ENCODE measurements at places on chromosomes 13 and 19.

GRCh38 chr13:104270731-104271130 is 1204.5 kb upstream of the SLC10A2 start:
- DNase-seq = no peak

DNA sequence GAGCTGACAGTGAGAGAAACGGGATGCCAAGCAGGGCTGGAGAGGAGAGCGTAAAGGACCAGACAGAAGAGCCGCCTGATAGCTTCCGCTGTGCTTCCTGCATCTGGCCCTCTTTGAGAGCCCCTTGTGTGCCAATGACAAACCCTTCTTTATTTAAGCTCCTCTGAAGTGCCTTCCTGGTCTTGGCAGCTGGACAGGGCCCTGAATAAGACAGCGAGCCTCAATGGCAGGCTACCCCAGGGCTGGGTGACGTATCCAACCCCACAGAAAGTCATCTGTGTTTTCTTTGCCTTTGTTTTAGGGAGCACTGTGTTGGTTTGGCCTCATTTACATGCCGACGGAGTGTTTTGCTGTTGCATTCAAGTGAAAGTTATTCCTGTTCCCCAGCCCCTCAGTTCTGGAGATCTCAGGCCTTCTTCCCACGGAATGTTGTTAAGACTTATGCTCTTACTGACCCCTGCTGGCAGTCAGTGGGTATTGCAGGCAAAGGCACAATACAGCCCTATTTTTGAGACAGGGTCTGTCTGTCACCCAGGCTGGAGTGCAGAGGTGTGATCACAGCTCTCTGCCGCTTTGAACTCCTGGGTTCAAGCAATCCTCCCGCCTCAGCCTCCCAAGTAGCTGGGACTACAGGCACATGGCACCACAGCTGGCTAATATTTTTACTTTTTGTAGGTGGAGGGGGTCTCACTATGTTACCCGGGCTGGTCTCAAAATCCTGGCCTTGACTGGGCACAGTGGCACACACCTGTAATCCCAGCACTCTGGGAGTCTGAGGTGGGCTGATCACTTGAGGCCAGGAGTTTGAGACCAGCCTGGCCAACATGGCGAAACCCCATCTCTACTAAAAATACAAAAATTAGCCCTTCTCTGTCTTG is 16.8 kb downstream of the CCL25 start:
- DNase-seq = no peak

DNA sequence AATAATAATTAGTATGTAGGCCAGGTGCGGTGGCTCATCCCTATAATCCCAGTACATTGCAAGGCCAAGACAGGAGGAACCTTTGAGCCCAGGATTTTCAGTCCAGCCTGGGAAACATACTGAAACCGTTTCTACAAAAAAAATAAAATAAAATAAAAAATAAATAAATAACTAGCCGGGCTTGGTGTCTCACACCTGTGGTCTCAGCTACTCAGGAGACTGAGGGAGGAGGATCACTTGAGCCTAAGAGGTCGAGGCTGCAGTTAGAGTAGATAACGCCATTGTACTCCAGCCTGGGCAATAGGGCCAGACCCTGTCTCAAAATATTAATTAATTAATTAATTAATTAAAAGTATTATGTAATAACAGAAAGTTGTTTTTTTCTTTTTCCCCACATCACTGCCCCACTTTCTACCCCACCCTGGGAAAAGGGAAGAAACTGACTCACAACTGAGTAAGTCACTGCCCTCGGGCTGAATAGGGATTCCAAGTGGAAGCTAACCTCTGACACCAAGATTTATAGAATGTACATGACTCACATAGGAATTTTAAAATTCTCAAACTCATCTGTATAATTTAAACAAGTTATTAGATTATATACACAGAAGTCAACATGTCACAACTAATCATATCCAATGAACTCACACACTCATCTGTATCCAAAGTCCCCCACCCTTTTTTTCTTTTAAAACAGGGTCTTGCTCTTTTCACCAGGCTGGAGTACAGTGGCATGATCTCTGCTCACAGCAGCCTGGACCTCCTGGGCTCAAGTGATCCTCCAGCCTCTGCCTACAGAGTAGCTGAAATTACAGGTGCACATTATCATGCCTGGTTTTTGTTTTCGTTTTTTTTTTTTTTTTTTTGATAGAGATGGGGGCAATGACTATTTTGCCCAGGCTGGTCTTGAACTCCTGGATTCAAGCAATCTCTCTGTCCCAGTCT is 12.5 kb downstream of the ZNF611 start:
- DNase-seq = no peak

DNA sequence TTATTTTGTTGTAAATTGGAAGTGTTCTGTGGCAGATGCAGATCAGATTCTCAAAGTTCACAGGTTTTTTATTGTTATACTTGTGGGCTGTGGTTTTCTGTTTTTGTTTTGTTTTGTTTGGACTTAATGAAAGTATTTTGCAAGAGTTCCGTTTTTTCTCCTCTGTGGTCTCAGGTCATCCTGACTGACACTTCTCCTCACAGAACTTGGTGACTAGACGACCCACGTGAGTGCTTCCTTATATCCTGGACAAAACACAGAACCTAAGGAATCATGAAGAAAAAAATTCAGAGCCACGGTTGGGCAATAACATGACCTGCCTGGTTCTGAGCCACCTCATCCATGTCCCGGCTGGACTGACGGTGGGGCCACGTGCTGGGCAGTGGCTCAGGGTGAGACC is 2.5 kb upstream of the RFPL4AL1 start:
- no peak for DNase-seq

- no peak for DNase-seq
Measured at GRCh38 chr19:9878511-9879196, 43.5 kb downstream of the PIN1 start.

DNA sequence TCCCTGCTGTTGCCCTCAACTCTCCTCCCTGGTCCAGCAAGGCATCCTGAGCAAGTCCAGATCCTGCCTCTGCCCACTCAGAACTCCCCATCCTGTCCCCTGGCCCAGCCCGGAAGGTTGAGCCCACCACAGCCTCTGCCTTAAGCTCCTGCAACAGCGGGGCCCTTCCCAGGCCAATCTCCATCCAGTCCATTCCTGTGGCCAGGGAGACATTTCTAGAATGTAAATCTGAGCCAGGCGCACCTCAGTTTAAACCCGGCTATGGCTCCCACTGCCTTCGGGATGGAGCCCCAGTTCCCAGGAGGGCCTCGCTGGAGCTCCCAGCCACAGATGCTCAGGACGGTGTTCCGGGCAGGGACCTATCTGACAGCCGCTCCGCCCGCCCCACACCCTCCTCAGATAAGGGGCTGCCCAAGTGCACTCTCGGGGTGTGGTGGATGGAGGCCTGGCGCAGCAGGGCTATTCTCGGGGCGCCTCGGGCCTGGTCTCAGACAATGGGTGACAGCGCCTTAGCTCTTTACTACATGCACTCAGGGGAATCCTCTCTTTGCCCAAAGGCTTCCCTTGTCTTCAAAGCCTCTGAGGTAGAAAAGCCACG is 5.3 kb downstream of the TRAPPC6A start:
- no peak for DNase-seq

DNA sequence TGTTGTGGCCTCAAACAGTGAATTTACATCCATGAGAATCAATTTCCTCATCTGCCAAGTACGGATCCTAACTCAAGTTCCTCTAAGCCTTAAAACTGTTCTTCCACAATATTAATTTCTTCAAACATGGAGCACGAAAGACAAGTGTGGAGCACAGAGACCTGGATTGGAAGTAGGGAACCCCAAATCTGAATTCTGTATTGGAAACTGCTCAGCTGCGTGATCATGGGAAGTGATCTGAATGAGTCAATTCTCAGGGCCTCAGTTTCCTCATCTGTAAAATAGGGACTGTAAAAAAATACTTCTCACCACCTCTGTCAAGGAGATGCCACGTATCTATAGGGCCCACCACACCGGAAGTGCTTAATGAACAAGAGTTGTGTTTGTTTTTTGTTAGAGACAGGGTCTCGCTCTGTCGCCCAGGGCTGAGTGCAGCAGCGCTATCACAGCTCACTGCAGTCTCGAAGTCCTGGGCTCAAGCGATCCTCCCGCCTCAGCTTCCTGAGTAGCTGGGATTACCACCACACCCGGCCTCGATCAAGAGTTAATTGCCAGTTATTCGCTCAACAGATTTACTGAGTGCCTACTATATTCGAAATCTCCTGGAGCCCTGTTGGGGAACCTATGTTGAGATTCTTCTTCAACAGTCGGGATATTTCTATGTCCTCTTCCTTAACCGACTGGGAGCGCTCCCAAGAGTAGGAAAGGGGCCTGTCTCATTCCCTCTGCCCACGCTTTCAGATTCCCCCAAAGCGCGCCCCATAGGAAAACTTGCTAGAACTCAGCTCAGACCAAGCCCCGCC is 1.6 kb downstream of the SERTAD3 start:
- DNase-seq = no peak

DNA sequence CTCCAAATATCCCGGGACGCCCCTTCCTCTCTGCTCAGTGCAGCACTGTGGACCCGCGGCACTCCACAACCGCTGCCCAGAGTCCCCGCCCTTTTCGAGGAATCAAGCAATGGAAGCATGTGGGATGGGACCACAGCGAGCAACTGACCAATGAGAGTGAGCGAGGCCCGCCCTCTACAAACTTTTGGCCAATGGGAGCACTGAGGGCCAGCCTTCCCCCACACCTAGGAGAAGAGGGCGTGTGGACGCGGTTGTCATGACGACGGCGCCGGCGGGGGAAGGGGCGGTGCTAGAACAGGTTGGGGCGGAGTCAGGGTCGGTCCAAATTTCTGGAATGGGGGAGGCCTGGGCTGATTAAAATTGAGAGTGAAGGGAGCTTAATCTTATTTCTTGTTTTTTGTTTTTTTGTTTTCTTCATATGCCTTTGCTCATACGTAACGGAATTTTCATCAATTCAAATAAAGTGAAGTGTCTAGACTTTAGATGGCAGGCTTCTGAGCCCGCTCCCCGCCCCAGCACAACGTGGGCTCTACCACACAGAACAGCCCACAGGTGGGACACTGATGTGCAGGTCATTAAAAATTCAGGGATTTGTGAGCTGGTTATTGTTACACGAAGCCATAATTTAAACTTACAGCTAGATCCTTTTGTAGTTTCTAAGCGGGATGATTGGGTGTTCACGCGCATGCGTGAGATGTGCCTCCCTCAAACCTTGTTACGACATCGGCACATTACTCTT is at the start of gene DNAAF3:
Gene DNAAF3, minus strand, starts transcription at position 84 of the 739 bp plus-strand sequence. CDS start 200 bp downstream, outside the sequence.
- DNase-seq = no peak

DNA sequence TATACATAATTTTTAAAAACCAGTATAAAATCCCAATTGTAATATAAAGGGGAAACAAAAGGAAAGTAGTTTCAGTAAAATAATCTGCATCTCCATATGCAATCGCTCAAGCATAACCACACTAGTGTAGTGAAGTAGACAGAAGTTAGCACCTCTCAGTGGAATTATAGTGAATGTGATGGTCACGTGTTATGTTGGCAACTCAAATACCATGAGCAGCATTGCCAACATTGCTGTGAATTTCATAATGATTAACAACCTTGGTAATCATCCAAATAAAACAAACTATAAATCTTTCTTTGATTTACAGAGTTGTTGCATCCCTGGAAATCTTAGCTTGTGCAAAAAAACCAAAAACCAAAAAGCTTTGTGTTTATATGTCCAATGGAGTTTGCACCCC is 77.3 kb upstream of the SIAH3 start:
- DNase-seq = no peak

DNA sequence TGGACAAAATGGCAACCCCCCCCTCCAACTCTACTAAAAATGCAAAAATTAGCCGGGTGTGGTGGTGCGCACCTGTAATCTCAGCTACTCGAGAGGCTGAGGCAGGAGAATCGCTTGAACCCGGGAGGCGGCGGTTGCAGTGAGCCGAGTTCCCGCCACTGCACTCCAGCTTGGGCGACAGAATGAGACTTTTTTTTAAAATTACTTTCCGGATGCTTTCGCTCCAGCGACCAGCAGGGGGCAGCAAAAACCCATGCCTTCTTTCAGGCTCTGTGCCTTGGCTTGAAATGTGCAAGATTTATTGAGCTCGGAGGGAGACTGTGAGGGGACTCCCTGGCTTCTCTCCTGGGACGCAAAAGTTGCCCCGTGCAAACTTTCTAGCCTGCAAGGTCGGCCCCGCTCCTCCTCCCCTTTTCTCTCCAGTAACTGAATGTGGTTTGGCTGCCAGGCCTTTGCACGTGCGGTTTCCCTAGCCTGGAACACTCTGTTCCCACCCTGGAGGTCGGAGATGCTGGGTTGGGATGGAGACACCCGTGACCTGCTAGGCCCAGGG is 61.4 kb upstream of the NFIC start:
- no peak for DNase-seq

DNA sequence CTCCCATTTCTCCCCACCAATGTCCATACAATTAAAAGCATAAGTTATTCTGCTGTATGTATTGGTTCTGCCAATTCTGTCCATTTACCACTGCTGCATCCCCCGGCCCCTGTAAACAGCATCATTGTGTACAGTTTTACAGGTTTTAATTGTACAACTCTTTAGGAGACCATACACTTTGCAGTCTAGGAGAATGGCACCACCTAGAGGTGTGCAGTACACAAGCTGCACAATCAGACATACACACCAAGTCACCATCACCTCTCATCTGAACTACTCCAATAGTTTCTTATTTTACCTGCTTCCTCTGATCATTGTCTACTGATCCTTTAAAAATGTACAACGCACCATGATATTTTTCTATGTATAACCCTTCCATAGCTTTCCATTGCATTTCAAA is 855.9 kb upstream of the KLHL1 start:
- DNase-seq = no peak

DNA sequence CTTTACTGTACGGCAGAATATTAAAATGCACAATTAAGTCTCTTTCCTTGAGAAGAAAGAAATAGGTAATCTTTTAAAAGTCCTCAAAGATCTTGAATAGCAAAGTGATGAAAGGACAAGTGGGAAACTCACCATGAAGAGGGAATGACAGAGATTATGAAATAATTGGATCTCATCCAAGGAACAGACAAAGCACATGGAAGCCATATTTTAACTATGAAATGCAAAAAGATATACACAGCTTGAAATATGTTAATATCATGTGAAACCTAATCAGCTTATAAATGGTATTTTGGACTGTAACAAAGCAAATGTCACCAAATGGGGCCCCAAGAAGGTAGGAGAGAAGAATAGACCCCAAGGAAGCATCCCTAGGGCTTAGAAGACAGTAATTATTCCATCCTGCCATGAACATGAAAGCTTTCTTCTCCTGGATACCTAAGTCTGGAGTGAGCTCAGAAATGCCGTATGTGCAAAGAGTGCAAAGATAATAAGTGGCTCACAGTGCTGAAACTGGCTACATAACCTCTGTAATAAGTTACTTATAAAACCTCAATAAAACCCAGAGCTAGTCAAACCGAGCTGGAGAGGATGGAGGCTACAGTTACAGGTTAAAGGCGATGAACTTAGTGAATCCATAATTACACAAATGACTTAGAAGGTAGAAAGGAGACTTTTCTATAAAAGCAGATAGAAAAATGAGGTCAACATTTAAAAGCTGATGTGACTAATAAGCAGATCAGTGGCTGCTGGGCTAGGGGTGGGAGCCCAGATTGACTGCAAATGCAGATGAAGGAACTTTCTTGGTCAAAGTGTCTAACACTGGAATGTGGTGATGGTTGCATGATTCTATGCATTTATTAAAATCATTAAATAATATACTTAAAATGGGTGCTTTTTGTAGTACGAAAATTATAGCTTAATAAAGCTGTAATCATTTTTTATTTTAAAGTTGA is 34.4 kb downstream of the DCLK1 start:
- DNase-seq = no peak

GRCh38 chr13:20616059-20616797 is 49.3 kb downstream of the IFT88 start:
- no peak for DNase-seq

GRCh38 chr19:45403781-45404556 is 900 bp downstream of the PPP1R13L start:
- no peak for DNase-seq

GRCh38 chr19:53865523-53865917 is 2.2 kb upstream of the MYADM start:
- DNase-seq = no peak

GRCh38 chr13:110509971-110510786 is 51.3 kb downstream of the RAB20 start:
- DNase-seq = no peak
